KG1 (cell line): ENCODE measurements at places on chromosomes 11 and 22.
A peak's percentile ranks its signal among the peaks of the same experiment; 100 is the strongest.

GRCh38 chr11:122816761-122817520, 21.4 kb upstream of the CRTAM start:
- no peak for DNase-seq

GRCh38 chr11:72112978-72113808, 698 bp upstream of the ANAPC15 start:
- DNase-seq = no peak

DNA sequence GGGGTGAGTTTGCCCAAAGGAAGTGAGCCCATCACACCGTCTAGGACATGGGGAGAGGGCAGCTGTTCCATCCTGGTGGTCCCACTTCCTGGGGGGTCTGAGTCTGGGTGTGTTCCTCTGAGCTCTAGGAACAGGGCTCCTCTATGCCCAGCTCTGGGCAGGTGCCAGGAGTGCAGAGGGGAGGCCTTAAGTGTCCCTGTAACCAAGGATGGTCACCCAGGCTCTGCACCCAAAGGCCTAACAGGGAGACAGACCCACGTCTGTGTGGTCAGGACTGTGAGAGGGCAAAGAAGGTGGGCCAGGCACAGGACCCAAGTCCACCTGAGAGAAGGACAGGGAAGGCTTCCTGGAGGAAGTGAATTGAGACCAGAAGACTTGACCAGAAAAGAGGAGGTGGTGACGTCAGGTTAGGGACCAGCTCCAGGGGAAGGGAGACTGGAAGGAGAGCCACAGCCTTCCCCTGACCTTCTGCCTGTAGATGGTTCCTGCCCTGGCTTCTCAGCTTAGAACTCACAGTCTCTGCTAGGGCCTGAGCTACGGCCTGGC, 11.3 kb upstream of the TCF20 start:
- DNase-seq = no peak

DNA sequence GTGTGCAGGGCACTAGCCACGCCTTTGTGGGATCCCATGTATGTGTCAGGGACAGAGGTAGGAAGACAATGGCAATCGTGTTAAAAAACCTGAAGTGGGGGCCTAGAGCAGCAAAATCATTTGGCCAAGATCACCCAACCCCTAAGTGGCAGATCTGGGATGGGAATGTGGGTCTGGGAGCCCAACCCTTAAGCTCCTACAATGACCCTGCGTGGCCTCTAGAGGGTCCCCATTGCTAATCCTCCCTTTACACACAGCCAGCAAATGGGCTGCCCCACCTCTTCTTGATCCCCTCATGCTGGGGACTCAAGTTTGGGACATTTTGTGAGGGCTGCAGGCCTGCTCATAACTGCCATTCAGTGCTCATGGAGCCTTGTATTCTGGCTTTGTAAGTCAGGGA, 73.2 kb upstream of the SUSD2 start:
- no peak for DNase-seq

GRCh38 chr11:63518548-63518947, 12.7 kb downstream of the LGALS12 start:
- no peak for DNase-seq

GRCh38 chr22:31958625-31959239, 14.4 kb downstream of the YWHAH start:
- no peak for DNase-seq

- DNase-seq = no peak
Measured at GRCh38 chr11:120186774-120187591, 23.8 kb upstream of the OAF start.

DNA sequence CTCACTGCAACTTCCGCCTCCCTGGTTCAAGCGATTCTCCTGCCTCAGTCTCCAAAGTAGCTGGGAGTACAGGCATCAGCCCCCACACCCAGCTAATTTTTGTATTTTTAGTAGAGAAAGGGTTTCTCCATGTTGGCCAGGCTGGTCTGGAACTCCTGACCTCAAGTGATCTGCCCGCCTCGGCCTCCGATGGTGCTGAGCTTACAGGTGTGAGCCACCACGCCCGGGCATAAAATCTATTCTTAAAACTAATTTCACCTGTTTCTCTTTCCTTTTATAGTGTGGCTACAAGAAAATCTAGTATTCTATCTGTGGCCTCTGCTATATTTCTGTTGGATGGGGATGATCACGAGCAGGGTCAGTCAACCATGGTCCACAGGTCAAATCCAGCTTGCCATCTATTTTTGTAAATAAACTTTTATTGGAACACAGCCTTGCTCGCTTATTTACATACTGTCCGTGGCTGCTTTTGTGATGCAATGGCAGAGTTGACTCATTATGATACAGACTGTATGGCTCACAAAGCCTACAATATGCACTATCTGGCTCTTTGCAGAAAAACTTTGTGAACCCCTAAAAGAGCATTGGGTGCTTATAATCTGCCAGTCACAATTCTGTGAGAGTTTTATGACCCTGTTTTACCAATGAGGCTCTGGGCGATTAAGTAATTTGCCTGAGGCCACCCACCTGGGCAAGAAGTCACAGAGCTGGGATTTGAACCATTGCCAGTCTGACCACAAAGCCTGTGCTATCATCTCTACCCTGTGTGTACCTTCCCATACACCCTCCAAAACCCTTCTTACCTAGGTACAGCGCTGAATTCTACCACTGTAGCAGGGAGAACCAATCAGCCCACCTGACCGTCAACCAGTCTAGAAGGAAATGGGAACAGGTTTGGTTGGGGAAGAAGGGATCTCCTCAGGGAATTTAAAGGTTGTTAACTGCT, 28.3 kb downstream of the SLC1A2 start:
- DNase-seq = no peak

DNA sequence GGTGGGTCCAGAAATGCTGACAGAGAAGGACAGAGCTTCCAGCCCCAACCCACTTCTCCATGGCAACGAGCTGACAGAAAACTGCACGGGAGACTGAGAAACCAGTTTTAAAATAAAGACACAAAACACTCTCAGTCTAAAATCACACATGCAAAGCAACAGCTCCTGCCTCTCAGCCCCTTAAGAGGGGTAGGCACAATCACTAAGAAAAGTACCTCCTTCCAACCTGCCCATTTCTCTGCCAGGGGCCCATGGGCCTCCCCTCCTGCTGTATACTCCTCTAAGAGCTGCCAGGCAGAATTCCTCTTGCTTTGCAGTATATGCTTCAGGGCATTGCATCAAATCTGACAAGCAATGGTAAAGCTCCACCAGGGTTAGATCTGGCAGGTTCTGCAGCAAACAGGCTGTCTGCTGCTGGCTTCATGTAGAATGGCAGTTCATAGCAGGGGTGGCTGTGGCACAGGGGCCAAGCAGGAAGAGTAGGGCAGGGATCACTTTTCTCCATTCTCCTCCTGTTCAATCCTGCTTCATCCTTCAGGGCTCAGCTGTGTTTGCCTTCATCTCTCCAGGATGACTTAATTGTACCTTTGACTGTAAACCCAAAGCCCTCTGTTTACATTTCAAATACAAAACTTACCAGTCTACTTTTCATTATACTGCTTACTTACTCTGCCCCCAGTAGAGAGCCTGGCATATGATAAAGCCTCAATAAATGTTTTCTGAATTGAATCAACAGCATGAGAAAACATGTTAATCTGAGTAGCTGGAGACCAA, 77.7 kb downstream of the KCNC1 start:
- DNase-seq = no peak

- DNase-seq = no peak
Measured at GRCh38 chr11:3934658-3935057, 79.2 kb downstream of the STIM1 start.

DNA sequence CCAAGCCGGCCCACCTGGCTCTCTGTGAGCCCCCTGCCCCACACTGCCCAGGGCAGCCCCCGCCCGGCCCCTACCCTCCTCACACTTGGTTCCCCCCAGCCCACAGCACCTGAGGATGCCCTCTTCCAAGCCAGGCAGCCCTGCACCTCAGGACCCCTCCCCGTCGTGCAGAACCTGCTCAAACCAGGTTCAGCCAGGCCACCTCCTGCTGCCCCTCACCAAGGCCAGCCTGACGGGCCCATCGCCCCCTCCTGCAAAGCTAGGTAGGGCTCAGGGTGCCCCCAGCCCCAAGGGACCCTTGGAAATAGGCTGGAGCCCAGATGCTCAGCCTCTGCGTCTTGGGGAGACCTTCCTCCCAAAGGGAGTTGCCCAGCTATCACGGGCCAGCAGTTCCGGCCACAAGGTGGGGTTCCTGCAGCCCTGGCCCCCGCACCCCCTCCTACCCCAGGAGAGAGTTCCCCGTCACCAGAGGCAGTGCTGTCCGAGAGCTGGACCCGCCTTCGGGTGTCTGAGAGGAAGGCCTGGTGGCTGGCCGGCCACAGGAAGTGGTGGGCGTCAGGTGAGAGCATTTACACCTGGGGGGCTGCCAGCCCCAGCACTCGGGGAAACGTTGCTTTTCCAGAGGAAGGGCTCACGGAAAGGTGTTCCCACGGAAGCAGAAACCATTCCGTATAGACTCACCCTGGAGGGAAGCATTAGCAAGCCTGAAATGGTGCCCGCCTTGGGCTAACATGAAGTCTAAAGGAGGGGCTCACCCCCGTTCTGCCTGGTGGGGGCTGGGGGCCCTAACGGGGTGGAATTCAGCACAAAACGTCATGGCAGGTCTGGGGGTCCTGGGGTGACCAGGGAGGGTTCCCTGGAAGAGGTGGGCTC, 3.2 kb upstream of the SYT8 start:
- no peak for DNase-seq

DNA sequence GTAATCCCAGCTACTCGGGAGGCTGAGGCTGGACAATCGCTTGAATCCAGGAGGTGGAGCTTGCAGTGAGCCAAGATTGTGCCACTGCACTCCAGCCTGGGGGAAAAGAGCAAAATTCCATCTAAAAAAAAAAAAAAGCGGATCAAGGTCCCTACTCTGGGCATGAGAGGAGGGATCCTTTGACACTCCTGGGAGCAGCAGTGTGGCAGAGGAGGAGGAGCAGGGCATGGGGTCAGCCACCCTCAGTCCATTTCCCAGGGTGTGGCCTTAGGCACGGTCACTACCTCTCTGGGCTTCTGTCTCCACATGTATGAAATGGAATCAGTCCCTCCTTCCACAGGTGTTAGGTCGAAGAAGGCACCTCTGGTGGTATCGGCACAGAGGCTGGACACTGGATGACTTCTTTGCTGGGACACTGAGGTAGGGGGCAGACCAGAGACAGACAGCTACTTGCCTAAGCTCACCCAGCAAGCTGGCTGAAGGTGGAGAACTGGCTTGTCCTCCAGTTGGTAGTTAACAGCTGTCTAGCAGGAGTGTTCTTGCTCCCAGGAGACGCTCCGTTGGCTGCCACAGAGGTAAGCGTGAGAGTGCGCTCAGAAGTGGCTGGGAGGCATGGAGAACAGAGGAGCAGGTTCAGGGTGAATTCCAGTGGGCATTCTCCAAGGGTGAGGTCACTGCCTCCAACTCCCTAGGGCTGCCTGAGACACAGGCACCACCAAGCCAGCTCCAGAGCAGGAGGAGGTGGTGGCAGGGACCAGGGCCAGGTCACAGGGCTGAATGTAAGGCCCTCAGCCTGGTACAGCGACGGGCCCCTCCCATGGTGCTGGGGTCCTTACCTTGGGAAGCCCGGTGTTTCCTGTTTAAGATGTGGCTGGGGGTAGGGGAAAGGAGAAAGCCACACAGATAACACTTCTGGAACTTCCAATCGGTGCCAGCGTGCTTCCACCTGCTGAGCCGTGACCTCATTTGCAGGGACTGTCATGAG, 19.5 kb downstream of the TXN2 start:
- DNase-seq = no peak

- DNase-seq = peak; percentile 12
Measured at GRCh38 chr11:115170133-115170815, 333.9 kb downstream of the CADM1 start.

- DNase-seq = no peak
Measured at GRCh38 chr11:2390091-2390724, 10.3 kb upstream of the TSSC4 start.

GRCh38 chr22:38135133-38135706, 24.7 kb upstream of the BAIAP2L2 start:
- no peak for DNase-seq

DNA sequence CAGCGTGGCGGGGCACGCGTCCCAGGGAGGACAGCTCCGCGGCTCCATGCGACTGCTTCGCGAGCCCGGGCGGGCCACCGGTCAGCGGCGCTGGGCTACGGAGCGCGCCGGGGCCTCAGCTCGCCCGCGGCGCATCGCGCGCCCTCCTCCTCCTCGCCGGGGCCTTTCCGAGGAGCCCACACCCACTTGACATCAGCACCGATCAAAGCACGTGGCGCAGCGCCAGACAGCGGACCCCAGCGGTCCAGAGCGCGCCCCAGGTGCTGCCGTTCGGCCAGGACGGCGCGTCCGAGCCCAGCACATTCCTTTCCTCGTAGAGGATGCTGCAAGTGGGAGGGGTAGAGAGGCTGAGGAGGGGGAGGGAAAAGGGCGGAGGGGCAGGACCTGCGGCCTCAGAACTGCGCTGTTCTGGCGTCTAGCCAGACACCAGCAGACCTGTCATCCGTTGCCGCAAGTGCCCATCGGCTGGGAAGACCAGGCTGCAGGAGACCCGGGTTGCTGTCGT, 88.6 kb downstream of the PLEKHA7 start:
- no peak for DNase-seq

DNA sequence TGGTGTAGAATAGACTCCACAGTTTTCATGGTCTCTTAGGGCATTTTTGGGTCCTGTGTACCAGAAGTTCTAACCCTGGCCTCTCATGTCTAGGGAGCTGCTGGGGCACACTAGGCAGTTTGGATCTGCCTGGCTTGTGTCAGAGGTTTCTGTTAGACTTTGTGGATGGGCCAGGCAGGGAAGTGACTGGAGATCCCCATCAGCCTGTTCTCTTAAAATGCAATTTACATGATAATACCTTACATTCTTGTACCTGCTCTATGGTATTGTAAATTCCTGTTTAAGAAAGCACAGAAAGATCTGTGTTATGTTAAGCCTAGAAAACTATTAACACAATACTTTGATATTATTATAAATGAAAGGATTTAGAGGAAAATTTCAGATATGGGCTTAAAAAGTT, 104.0 kb downstream of the ARHGAP42 start:
- no peak for DNase-seq

DNA sequence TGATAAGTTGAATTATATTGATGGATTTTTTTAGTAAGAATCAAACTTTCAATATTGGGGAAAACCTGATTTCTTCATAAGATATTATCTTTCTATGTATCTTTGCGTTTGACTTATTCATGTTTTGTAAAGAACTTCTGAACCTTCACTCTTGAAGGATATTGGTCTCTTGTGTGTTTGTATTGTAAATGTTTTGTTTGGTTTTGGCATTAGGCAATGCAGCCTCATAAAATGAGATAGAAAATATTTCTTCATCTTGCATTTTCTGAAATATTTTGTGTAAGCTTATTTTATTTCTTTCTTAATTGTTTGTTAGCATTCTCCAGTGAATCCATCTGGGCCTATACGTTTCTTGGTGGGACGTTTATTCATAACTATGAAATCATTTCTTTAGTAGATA, 271.9 kb downstream of the RAB38 start:
- no peak for DNase-seq

DNA sequence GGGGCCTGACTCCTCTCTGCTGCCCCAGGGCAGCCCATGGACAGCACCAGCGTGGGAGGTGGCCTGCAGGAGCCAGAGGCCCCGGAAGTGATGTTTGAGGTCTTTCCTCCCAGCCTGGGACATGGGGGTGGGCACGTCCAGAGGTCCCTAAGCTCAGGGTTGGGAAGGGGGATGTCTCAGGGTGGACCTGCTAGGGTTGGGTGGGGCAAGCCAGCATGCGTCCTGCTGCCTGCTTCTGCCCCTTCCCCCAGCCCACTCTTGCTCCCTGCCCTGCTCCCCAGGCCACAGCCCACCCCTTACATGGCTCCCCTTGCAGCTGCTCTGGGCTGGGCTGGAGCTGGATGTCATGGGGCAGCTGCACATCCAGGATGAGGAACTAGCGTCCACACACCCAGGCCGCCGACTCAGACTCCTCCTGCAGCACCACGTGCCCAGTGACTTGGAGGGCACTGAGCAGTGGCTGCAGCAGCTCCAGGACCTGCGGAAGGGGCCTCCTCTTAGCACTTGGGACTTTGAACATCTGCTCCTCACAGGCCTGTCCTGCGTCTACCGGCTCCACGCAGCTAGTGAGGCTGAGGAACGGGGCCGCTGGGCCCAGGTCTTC, 1.3 kb downstream of the FAM180B start:
- DNase-seq = no peak
